Hematopoietic multipotent progenitor cell treated with erythropoietin and hydrocortisone succinate and interleukin-3 and kit ligand, for 15 days (in vitro differentiated cells): ENCODE measurements at places on chromosomes 3 and 15.

DNA sequence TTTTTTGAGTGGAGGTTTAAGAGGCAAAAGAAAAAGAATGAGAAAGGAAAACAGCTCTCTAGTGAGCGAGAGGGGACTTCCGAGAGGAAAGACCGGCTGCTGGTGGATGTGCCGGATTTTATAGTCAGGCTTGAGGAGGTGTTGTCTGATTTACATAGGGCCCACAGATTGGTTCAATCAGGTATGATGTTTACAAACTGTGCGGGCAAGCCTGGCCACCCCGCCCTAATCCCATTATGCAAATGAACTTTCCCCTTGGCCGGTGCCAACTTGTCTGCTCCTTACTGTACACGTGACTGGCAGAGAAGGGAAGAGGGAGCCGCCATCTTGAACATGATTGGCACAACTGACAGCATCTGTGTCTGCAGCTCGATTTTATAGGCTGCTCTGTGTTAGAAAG is 44.7 kb downstream of the FAM43A start:
- no peak for DNase-seq

GRCh38 chr15:90957791-90958190 is 3.1 kb downstream of the RCCD1 start:
- no peak for DNase-seq

- no peak for DNase-seq
Measured at GRCh38 chr15:51623386-51623938, 891 bp upstream of the DMXL2 start.

- DNase-seq, result no peak
Measured at GRCh38 chr3:131079086-131079485, 52.4 kb downstream of the NEK11 start.

- DNase-seq, result no peak
Measured at GRCh38 chr15:77905301-77905920, 172.1 kb downstream of the TBC1D2B start.

DNA sequence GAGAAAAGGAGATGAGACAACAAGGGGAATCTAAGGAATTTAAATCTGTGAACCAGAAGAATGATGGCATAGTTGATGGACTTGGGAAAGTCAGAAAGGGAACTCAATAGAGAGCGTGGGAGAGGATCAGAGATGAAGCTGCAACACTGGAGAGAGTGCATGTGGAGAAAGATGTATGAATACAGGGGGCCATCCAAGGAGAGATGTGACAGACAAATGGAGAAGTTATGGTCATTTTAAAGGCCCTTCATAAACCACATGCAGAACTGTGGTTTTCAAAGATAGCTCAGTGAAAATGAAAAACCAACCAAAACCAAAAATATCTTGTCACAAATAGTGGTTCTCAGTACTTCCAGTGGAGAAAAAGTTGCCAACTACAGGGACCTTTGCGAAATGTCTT is 265.2 kb downstream of the SUCLG2 start:
- DNase-seq, result no peak

DNA sequence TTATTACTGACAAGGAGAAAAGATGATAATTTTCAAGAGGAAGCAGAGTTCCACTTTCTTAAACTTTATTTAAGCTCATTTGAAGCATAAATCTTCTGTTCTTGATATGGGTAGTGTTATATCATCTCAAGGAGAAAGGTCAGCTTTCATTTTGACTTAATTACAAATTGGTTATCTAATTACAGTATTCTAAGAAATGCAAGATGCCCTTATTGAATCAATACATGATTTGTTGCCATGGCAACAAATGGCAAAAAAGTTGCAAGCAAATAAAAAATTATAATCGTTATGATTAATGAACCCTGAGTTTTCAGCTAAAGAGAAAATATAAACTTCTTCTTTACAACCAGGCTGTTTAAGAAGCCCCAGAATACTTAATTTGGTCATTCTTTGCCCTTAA is 622.7 kb downstream of the RBMS3 start:
- DNase-seq, result no peak

- DNase-seq, result no peak
Measured at GRCh38 chr3:180181387-180181786, 144.7 kb upstream of the PEX5L start.

DNA sequence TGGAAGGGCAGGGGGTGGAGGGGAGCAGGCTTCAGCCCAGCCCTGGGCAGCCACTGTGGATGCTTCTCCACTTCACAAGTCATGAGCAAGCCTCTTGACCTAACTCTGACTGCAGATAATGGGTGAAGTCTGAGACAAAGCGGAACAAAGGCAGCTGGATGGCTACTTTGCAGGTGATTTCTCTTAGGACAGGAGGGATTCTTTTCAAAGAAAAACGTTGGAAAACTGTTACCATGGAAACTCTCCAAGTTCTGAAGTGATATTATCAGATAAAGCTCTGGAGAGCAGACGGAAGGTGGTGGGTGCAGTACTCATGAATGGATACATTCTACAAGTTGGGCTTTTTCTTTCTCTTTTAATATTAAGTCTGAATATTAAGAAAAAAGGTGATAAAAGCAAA is 254.2 kb upstream of the SLCO3A1 start:
- no peak for DNase-seq

GRCh38 chr3:149657926-149658743 is at the start of gene WWTR1:
WWTR1 (minus strand) TSS chr3:149658025; CDS start chr3:149657306, 719 bp downstream.
- DNase-seq, result no peak

- DNase-seq, result no peak
Measured at GRCh38 chr15:58669108-58669507, 80.4 kb downstream of the ADAM10 start.

- peak; percentile 95 for DNase-seq
Measured at GRCh38 chr3:72288955-72289691, 504.2 kb upstream of the PROK2 start.

DNA sequence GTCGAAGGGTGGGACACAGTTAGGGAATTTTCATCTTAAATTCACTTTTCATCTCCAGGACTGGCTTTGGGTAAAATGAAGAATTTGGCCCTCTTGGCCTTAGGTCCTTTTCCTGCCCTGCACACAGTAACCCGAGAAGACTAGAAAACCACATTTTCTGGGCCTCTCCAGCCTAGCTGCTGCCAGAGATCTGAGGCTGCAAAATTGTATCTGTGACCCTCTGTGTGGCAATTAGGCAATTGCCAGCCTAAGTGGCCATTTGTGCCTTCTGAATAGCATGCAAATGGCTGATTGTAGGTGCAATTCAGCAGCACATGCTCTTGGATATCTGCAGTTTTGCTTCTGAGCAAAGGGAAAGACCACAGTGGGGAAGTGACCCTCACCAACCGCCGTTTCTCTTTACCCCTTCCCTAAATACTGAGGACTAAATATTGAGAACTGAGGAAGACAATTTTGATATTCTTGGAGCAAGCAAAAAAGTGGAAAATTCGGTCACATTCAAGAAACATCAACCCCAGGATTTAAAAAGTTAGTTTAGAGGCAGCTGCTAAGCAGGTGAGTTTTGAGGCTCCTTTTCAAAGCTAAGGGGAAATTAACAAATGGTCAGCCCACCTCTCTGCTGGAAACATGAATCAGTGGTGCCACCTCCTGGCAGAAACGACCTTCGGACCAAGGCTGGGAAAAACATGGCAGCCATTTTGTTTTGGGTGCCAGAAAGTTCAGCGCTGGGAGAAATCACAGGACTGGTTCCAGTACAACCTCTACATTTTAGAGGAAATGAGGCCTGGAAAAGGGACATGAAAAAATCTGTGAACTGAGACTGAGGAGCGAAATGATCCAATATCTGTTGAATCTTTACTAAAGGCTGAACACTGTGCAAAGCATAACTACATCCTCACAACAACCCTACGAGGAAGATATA is 56.6 kb upstream of the PRTG start:
- DNase-seq, result no peak

DNA sequence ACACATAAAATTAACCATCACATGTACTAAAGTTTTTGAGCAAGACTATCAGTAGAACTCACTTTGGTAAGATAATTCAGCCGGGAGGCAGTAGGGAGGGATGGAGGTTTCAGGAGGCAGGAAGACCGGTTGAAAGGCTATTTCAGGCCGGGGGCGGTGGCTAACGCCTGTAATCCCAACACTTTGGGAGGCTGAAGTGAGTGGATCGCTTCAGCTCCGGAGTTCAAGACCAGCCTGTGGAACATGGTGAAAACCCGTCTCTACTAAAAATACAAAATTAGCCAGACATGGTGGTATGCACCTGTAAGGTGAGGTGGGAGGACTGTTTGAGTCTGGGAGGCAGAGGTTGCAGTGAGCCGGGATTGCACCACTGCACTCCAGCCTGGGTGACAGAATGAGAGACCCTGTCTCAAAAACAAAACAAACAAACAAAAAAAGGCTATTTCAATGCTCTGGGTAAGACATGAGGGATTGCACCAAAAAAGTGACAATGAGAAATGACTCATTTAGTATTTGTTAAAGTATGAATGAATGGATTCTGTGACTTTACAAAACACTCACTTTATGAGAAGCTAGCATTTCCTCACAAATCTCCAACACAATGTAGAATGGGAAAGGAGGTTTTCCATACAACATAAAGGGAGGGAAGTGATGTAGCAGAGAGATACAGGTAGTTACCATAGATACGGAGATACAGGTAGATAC is 43.9 kb downstream of the SH3BP5 start:
- DNase-seq, result no peak

DNA sequence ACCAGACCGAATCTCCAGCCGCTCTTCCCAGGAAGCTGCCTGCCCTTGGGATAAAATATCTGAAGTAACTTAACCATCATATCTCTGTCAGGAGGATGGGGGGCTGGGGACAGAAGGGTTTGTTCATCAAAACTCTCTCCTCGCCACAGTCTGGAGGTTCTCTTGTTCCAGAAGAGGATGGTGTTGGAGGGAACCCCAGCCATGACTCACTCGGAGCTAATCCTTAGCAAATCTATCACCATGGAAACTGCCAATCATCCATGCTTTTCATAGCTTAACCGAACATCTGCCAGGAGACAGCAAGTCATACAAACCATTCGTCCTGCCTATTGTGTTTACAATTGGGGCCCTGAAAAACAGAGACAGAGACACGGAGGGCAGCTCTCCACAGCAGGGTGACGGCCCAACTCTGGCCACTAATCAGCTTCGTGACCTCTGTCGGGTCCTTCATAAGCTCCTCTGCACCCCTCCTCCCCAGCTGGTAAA is 73.8 kb upstream of the HEG1 start:
- DNase-seq, result no peak
